ENCODE measurements at places on chromosomes 3 and 15. TPM values are rescaled to one million over a fixed set of nuclear protein-coding genes. Genes with fewer than 3 reads are reported as not detected.

COL6A5 gene
- not detected for total RNA-seq

RASL12 gene
- 0.10 TPM for total RNA-seq

DISP2 gene
- total RNA-seq = 1.9 TPM

DMXL2 gene
- 21.1 TPM for total RNA-seq

CCR9 gene
- not detected for total RNA-seq

DPPA2 gene
- not detected for total RNA-seq

FEZF2 gene
- not detected for total RNA-seq

GORASP1 gene
- 34.9 TPM for total RNA-seq

B3GNT5 gene
- 29.3 TPM for total RNA-seq

SKIC8 gene
- 84.0 TPM for total RNA-seq
